NT2/D1 (cell line): ENCODE measurements at places on chromosomes 12 and 14.

- no peak for DNase-seq
These were observed 244.6 kb upstream of the MDGA2 start for GRCh38 chr14:47919997-47920396.

DNA sequence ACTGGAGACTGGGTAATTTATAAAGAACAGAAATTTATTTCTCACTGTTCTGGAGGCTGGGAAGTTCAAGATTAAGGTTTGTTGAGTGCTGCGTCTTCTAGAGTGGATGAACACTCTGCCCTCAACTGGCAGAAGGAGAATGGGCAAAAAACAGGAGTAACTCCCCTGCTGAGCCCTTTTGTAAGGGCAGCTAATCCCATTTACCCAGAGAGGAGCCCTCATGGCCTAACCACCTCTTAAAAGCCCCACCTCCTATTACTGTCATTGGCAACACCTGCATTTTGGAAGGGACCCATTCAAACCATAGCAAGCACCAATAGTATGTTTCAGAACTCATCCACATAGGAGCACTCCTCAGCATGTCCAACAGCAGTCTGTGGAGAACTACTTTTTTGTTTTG is 47.4 kb downstream of the BORCS5 start:
- peak; percentile 32 for DNase-seq

GRCh38 chr12:20549108-20549719 is 145.9 kb upstream of the SLCO1C1 start:
- peak; percentile 66 for DNase-seq

DNA sequence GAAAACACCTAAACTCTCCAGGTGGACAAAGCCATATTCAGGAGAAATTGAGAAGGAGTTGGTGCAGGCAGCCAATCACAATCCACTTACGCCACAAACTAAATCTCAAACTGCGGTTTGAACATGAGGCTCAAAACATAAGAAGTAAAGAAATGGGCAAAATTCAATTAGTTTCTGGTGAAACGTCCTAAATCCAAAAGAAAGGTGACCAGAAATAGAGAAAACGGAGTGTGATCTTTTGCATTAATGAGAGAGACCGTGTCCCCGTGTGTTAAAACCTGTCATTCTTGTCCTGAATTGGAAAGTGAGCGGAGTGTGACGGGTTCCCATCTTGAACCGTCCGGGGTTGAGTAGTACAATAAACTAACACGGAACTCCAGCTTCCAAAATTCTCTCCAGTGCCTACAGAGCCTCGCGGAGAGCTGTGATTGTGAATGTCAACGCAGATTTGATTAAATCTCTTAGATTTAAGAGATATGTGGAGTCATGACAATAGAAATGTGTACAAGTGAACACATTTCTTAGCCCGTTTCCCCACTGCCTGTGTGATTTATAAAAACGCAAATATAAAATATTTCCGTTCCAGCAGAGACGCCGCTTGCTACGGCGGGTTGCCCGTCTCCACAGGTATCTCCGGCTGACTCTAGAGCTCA is 595 bp upstream of the METAP2 start:
- DNase-seq = no peak

DNA sequence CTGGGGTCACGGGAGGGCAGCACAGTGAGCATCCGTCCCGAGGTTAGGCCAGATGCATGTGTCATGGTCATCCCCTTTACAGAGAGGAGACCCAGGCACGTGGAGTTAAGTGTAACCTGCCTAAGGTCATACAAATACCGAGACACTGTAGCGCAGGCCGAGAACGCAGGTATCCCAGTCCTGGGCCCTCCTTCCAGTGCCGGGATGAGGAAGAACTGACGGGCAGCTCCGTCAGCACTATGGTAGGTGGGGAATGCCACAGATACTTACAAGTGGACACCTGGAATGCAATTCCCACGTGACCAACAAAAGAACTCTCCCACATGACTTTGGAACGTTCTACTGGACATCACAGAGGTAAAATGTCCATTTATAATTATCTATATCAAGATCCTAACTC is 8.7 kb upstream of the TMEM229B start:
- DNase-seq = no peak
